ENCODE measurements at places on chromosomes 11 and 22. TPM values are rescaled to one million over a fixed set of nuclear protein-coding genes. Genes with fewer than 3 reads are reported as not detected.

- DNase-seq = no peak
Measured at GRCh38 chr11:105903113-105903512, 118.9 kb downstream of the MSANTD4 start.

- DNase-seq = no peak
Measured at GRCh38 chr11:292211-293121, 3.5 kb downstream of the PGGHG start.

DNA sequence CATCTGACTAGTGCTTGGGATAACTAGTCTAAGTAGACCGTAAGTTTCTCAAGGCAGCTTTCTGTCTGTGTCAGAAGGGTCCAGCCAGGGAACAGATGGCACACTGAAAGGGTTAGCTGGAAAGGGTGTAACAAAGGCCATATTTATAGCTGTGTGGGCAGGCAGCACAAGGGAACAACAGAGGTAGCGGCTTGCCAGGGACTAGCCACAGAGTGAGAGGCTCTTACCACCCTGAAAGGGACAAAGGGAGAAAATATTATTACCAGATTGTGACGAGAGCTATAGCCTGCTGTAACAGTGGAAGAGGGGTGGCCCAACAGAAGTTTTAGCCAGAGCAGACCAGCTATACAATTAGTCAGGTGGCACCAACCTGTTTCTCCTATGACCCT, 129.4 kb downstream of the CCDC34 start:
- DNase-seq = no peak

DNA sequence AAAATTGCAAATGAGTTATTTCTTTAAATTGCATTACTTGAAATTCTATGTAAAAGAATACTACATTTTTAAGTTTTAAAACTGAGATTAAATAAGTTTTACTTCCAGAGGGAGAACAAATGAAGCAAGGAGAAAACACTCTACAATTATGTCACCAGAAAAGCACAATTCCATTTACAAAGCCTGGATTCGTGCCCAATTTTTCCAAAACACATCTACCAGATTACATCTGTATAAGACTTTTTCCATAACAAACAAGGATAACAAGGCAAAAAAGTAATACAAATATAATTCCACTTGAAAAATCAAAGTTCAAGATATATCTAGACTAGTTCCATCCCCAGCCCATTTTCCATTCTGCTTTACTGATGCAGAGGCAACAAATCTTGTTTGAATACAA, 40.5 kb downstream of the MTMR2 start:
- no peak for DNase-seq

USP2 gene
- 1.6 TPM for total RNA-seq

MMP8 gene
- total RNA-seq = not detected

All from kidney epithelial cell (primary cell).